Esophagus muscularis mucosa (tissue), 4 donors: ENCODE measurements at places on chromosomes 16 and 17.

- no peak for DNase-seq
Measured at GRCh38 chr17:42979511-42980273, at the start of gene PTGES3L. TSS of gene PTGES3L (minus strand) at chr17:42980080. CDS start at chr17:42980053, 27 bp downstream.

DNA sequence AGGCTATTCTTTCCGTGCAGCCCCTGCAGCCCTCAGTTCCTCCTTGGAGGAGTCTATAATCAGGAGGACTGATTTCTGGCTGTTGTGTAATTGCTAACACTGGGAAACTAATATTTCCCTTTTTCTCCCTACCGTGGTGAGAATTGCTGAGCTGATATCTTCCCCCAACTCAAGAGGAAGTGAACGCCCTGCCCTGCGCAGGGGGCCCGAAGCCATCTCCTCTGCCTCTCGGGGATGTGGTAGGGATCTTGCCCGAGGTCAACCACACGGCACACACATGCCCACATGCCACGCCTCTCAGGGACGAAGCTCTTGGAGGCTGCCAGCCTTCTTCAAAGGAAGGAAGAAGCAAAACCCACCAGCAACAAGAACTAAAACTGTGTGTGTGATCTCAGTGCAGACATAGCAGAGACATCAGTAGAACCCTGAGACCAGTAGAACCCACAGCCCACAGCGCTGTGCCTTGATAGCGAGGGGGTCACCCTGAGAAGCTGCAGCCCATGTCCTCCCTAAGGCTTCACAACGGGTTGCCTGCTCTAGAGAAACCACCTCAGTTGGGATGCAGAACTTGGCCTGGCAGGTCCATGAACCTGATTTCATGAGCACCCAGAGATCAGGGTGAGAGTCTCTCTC lies 8.9 kb upstream of the ULK2 start:
- no peak for DNase-seq

- DNase-seq, result no peak
Measured at GRCh38 chr17:38498353-38498752, 70.1 kb downstream of the ARHGAP23 start.

GRCh38 chr17:63571632-63572310 lies 21.5 kb downstream of the DCAF7 start:
- no peak for DNase-seq

DNA sequence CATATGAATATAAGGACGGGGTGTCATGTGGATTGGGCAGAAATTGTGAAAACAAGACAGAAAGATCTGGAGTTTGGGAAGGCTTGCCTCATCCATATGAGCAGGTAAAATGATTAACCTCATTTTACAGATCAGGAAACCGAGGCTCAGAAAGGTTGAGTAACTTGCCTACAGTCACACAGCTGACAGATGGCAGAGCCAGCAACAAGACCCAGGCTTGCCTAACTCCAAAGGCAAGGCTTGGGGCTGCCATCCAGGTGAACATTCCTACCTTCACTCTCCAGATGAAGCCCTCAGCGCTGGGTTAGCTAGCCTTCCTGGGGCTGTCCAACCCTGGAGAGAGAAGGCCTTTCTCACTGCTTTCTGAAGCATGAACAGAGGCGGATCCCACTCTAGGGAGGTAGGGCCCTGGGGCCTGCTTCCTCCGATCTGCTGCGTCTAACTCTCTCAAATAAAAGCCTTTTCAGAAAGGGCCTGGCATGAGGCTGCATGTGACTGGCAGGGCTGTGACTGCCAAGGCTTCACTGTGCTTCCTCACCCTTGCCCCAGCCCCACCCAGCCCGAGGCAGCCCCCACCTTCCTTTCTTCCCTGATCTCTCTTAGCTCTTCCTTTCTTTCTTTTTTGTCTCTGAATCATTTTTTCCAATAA lies 107.8 kb downstream of the GNAO1 start:
- no peak for DNase-seq

GRCh38 chr17:60169921-60170817 lies 20.4 kb downstream of the CA4 start:
- DNase-seq, result no peak

- DNase-seq, result no peak
Measured at GRCh38 chr16:48901712-48902374, 291.9 kb upstream of the N4BP1 start.

- no peak for DNase-seq
Measured at GRCh38 chr16:58847902-58848661, 114.0 kb upstream of the GOT2 start.

DNA sequence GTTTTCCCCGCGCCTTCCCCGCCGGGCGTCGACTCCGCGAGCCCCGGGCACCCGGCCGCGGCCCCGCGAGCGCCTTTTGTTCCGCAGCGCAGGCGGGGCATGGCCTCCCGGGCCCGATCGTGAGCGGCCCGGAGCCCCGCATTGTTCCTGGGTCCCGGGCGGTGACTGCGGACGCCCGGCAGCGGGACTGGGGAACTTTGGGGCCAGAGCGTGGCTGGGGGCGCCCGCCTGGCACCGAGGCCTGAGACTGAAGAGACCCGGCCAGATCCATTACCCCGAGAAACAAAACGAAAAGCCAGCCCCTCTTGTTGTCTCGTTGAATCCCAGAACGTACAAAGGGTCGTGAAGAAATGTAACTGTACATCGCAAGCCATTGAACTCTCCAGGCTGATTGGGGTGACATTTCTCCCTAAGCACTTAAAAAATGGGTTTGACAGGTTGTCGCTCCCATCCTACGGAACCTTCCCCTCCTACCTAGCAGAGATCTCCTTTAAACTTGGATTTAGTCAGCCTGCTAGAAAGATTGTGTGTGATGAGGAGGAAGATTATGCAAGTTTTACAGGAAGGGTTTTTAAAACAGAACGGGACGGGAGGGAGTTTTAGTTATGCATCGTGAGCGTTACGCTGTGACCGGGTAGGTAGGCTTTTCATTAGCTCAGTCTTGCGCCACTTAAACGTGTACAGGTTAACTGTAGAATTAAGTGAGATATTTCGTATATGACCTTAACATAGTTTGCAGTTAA lies 825 bp downstream of the METTL9 start:
- no peak for DNase-seq
